ENCODE measurements at places on chromosomes 1 and 21. TPM values are rescaled to one million over a fixed set of nuclear protein-coding genes. Genes with fewer than 3 reads are reported as not detected.
A peak's percentile ranks its signal among the peaks of the same experiment; 100 is the strongest.

DNA sequence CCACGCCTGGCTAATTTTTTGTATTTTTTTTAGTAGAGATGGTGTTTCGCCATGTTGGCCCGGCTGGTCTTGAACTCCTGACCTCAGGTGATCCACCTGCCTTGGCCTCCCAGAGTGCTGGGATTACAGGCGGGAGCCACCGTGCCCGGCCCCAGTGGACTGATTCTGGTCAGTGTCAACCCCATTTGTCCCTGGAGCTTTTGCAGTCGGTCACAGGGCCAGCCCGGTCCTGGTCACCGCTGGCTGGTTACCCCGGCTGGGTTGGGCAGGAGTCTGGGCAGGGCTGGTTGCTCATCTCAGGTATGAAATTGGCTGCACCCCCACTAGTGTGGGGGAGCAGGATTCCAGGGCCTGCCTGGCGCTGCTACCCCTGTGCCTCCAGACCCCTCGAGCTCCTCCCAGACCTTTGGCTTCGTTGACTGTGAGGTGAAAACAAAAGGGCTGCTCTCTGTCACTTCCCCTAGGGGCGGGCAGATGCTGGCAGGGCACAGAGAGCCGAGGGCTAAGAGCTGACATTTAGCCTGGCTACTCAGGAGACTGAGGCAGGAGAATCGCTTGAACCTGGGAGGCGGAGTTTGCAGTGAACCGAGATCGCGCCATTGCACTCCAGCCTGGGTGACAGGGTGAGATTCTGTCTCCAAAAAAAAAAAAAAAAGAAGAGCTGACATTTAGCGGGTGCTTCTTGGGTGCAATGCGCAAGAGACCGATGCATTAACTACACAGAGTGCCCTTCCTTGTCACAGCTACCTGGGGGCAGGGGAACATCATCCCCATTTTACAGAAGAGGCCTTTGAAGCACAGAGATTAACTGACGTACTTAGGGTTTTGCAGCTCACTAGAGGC lies 10.6 kb downstream of the TNFRSF1B start:
- peaks cover 7% of the 10 kb centered on the region for H3K27me3 ChIP-seq
- no peaks in the 10 kb centered on the region for H3K36me3 ChIP-seq
- H3K4me3 ChIP-seq = no peak overlapping the region
- peaks cover 3% of the 10 kb centered on the region for H3K4me1 ChIP-seq
- DNase-seq = no peak

The RHD gene
- not detected for total RNA-seq

DNA sequence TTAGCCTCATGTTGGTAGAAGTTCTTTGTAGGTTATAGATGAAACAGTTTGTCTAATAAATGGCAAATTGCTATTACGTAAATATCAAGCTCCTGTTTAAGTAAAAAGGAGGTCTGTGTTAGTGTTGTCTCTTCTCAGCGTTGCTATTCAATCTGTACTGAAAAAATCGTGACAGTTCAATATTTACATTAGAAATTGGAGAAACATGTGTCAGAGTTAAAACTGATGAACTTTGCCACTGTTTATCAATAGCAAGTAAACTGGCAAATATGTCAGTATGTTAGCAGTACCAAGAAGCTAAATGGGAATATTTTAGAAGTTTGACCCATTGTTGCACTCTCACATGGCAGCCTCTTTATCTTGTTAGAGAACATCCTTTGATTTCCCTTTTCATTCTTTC lies 218.5 kb downstream of the GPR52 start:
- no peaks in the 10 kb centered on the region for H3K4me1 ChIP-seq
- H3K27me3 ChIP-seq = no peaks in the 10 kb centered on the region
- no peak overlapping the region for H3K27ac ChIP-seq
- H3K4me3 ChIP-seq = no peak overlapping the region
- DNase-seq = no peak

DNA sequence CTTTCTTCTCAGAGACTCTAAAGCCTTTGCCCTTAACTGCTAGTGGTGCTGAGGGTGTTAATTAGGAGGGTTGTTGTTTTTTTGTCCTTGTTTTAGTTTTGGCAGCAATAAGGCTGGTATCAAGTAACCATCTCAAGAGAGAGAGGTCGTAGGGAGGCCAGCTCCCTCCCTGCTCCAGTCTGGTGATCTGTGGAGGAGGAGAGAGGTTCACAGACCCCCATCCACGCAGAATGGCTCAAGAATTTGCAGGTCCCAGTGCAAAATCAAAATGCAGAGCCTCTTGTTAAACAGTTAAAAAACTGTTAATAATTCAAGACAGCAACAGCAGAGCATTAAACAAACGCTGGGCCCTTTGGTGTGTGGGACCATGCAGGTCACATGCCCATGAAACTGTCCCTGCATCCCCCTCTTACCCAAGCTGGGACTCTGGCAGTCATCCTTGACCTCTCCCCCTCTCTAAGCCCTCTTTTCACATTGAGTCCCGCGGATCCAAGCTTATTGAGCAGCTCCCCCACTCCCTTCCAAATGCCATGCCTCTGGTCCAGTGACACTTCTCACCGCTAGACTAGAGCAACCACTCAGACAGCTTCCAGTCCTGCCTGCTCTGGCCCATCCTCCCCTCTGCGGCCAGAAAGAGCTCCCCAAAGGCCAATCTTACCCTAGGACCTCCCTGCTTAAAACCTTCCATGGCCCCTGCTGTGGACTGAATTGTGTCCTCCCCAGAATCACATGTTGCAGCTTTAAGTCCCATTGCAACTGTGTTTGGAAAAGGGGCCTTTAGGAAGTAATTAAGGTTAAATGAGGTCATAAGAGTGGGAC lies 47.7 kb upstream of the RPL11 start:
- H3K4me3 ChIP-seq = no peak overlapping the region
- DNase-seq = no peak
- H3K4me1 ChIP-seq = no peaks in the 10 kb centered on the region
- H3K27me3 ChIP-seq = peaks cover 3% of the 10 kb centered on the region

DNA sequence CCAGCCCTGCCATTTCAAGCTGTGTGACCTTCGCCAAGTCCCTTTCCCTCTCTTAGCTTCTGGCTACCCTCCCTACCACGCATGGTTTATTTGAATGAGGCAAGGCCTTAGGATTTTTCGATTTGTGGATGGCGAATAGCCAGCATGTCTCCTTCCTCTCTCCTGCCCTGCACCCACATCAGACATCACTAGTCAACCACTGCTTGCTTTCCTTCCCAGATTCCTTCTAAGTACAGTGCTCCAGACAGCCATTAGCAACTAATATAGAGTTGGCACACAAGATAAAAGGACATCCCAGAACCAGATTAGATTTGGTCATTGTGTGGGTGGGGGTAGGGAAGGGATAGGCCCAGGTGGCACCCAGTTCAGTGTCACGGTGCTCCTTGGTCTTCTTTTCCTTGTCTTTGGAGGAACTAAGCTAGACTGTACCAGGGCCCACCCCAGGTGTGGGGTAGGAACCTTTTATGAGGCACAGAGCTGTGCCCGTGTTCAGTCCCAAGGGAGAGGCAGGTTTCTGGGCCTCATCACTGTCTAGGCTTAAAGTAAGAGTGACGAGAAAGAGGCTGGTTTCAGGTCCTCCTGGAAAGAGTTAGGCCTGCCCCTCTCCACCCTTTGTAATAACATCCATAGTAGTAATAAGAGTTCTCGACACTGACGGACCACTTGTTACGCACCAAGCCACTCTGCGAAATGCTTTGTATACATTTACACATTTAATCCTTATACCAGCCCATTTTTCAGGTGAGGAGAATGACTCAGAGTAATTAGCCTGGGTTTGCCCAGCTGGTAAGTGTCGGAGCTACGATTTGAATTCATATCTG lies 8.6 kb downstream of the ALPL start:
- no peak overlapping the region for H3K4me3 ChIP-seq
- DNase-seq = no peak
- no peaks in the 10 kb centered on the region for H3K36me3 ChIP-seq
- H3K4me1 ChIP-seq = peaks cover 2% of the 10 kb centered on the region
- peaks cover 1% of the 10 kb centered on the region for H3K27me3 ChIP-seq

The KANK4 gene
- total RNA-seq = not detected

DNA sequence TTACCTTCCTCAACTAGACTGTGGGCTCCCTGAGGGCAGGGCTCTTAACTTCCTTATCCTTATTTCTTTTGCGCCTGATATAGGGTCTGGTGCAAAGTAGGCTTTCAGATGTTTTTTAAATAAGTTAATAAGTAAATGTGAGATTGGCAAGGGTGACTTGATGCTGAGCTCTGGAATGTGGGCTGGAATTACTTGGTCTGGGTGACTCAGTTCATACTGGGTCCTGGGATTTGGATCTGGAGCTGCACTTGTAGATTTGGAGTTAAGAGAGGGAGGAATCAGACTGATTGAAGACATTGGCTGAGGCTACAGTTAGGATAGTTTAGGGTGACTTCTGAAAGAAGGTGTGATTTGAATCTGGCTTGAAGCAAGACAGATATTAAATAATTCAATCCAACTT lies 190.9 kb downstream of the GIPC2 start:
- H3K27me3 ChIP-seq = peaks cover 2% of the 10 kb centered on the region
- H3K4me1 ChIP-seq = no peaks in the 10 kb centered on the region
- no peak overlapping the region for H3K4me3 ChIP-seq
- H3K36me3 ChIP-seq = no peaks in the 10 kb centered on the region
- no peak overlapping the region for H3K27ac ChIP-seq
- no peak for DNase-seq

GRCh38 chr1:43232074-43232473 lies 37.7 kb upstream of the TMEM125 start:
- no peaks in the 10 kb centered on the region for H3K4me1 ChIP-seq
- H3K4me3 ChIP-seq = no peak overlapping the region
- H3K27ac ChIP-seq = no peak overlapping the region

DNA sequence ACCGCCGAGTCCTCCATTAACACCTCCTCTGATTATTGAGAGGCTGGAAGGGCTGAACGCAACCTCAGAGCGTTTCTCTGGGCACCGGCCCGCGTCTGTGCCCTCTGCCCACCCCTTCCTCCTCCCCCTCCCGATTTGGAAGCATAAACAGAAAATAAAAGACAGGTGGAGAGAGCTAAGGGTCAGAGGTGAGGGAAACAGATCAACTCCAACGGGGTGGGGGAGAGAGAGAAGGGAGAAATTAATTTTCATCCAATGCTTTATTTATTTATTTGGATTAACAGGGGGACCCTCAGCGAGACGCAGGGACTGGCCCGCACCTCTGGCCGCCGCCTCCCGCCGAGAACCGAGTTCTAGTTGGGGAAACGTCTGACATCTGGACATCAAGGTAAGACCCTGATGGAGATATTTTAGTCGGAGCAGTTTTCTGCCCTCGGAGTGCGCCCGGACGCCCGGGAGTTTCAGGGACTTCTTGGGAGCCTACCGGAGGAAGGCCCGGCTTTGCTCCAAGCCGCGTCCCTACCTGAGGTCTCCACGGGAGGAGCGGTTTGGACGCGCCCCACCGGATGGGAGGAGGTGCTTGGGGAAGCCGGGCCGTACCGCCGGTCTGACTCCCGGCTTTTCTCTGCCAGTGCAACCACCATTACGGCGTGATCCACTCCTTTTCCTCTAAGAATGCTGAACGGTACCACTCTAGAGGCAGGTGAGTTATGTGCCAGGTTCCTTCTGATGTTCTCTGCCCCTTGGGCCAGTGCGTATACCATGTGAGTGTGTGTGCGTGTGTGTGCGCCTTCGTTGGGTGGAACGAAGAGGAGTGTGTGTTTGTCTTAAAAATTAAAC lies 5.1 kb upstream of the LHX9 start:
- peak overlapping the region; percentile 90 for H3K4me3 ChIP-seq
- DNase-seq = peak; percentile 27
- peak overlapping the region; percentile 90 for H3K27ac ChIP-seq
- peaks cover 28% of the 10 kb centered on the region for H3K4me1 ChIP-seq

The SIPA1L2 gene
- total RNA-seq = 177 TPM

All from glutamatergic neuron (in vitro differentiated cells).